ENCODE measurements at places on chromosomes 1 and 21. TPM values are rescaled to one million over a fixed set of nuclear protein-coding genes. Genes with fewer than 3 reads are reported as not detected.

Gene RIPPLY3
- total RNA-seq, result not detected

Gene C4BPA
- total RNA-seq, result 0.10 TPM

Gene CCDC27
- total RNA-seq, result not detected

Gene SYT14
- under 0.01 TPM for total RNA-seq

Gene USP1
- total RNA-seq, result 33.6 TPM

Gene KCNC4
- 2.8 TPM for total RNA-seq

Gene PIGV
- 5.2 TPM for total RNA-seq

Gene GBP2
- total RNA-seq, result 161 TPM

Gene KCNT2
- 0.21 TPM for total RNA-seq

Gene PDE9A
- total RNA-seq, result 3.0 TPM

Gene ELF3
- 2.8 TPM for total RNA-seq

Gene SZRD1
- total RNA-seq, result 83.1 TPM

Gene AUNIP
- 0.94 TPM for total RNA-seq

Gene SLC9C2
- total RNA-seq, result not detected

Gene RIMS3
- 0.84 TPM for total RNA-seq

Gene MTARC2
- 1.0 TPM for total RNA-seq

Gene GSTM3
- 7.5 TPM for total RNA-seq

Gene TTC22
- total RNA-seq, result 1.9 TPM

Gene RNF19B
- total RNA-seq, result 69.0 TPM

Gene ALX3
- total RNA-seq, result not detected

Gene NCAM2
- 0.10 TPM for total RNA-seq

Gene TRNAU1AP
- 20.0 TPM for total RNA-seq

Gene SMIM1
- total RNA-seq, result 0.73 TPM

Gene C1QB
- 2.1 TPM for total RNA-seq

Data from mononuclear cell (primary cell).